ENCODE measurements at places on chromosomes 3 and 15.
A peak's percentile ranks its signal among the peaks of the same experiment; 100 is the strongest.

DNA sequence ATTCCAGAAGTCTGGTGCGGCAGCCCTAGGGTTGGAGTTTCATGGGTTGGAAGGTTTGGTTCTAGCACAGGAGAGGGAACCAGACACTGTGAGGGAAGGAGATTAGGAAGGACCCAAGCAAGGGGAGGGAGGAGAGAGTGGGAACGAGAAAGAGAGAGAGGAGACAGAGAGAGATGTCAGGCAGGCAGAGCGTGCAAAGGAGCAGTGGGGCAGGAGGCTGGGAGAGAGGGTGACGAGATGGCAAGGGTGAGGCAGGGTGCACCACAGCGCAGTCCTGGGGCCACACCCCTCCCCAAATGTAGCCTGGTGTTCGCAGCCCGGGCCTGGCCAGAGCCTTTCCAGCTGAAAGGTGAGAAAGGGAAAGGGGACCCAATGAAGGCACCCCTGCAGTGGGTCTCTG is 162.9 kb upstream of the TLE3 start:
- DNase-seq = no peak

- DNase-seq = no peak
Observed at GRCh38 chr3:113548501-113548900, 16.1 kb downstream of the SIDT1 start.

- DNase-seq = no peak
Observed at GRCh38 chr3:105137911-105138310, 228.8 kb upstream of the ALCAM start.

GRCh38 chr3:48588230-48588629 is 6.9 kb downstream of the COL7A1 start:
- DNase-seq = no peak

DNA sequence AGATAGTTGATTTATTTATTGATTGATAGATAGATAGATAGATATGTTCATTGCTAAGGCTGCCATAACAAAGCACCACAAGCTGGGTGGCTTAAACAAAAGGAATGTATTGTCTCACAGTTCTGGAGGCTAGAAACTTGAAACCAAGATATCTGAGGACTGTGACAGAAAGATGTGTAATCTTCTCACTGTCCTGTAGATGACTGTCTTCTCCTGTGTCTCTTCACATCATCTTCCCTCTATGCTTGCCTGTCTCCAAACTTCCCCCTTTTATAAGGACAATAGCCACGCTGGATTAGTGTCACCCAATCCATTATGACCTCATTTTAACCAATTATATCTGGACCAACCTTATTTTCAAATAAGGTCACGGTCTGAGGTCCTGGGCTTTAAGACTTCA is 40.9 kb downstream of the GNB4 start:
- no peak for DNase-seq

DNA sequence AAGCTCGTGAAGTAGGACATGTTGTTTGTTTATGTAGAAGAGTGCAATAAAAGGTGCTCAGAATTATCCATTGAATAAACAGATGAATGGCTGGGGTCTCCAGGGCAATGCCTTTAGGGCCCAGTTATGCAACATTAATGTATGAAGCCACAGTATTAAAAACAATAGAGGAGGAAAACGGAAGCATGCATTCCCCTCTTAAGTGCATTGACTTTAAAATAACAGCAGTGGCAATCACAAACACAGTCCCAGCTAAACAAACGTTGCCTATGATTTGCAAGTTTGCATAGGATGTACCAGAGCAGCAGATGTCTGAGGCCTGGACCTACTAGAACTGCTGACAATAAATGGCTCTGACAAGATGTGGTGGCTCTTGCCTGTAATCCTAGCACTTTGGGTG is 60.6 kb upstream of the GCNT3 start:
- DNase-seq = no peak

- DNase-seq = no peak
Observed at GRCh38 chr3:112744825-112745566, 101.7 kb downstream of the CD200R1L start.

- no peak for DNase-seq
Observed at GRCh38 chr15:101568309-101568708, 78.8 kb upstream of the PCSK6 start.

GRCh38 chr3:59908701-59909100 is 858.9 kb upstream of the CFAP20DC start:
- DNase-seq = no peak

GRCh38 chr15:26887926-26888666 is 21.2 kb downstream of the GABRA5 start:
- no peak for DNase-seq

- no peak for DNase-seq
Observed at GRCh38 chr3:100144255-100144866, 30.1 kb upstream of the FILIP1L start.

DNA sequence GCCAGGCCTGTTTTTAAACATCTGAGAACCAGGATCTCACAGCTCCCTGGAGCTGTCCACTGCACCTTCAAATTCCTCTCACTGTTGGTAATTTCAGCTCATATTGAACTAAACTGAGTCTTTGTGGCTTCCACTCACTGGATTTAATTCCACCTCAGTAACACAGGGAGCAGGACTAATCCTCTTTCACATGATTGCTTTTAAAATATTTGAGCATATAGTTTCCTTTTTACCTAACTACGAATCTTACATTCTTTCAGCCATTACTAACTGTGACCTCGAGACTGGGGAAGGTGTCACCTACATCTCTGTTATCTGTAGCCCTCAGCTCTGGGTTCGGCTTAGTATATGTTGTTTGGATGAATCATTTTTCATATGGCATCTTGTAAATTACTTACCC is 194.3 kb upstream of the C2CD4B start:
- DNase-seq = no peak

GRCh38 chr3:112675943-112676535 is 35.1 kb upstream of the CCDC80 start:
- DNase-seq = no peak

DNA sequence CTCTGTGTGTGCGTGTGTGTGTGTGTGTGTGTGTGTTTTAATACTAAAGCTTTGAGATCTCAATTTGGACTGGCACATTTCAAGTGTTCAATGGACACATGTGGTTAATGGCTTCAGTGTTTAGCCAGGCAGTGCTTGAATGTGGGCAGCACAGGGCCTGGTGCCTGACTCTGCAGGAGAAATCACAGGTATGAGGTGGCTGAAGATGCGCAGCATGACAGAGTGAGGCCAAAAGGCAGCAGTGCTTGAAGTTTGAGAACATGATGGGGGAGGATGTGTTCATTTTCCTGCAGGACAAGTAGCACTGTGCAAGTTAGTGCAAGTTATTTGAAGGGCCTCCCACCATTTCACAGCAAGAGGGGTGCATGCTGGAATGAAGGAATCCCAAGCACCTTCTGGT is 620.5 kb upstream of the TBL1XR1 start:
- no peak for DNase-seq

- DNase-seq = no peak
Observed at GRCh38 chr3:129035360-129036221, 25.0 kb upstream of the GP9 start.

- peak; percentile 52 for DNase-seq
Observed at GRCh38 chr15:90588427-90588826, 58.7 kb downstream of the CRTC3 start.

- DNase-seq = no peak
Observed at GRCh38 chr3:152322756-152323155, 54.0 kb downstream of the MBNL1 start.

- DNase-seq = no peak
Observed at GRCh38 chr3:38094999-38095398, 41.9 kb downstream of the ACAA1 start.

DNA sequence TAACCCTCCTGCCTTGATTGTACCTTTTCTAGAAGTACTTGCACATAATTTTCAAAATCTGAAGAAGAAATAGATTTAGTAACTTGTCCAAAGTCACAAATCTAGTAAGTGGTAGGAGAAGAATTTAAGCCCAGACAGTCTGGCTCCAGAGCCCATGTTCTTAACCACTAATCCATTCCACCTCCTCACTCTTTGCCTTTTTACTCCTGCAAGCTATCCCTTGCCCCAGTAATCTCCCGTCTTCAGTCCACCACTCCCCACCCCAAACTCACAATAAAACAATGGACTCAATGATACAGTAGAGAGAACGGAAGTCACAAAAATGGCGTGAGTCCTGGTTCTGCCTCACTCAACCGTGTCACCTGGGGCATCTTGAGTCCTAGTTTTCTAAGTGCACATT is 48.7 kb downstream of the SETMAR start:
- no peak for DNase-seq

GRCh38 chr3:197038679-197039462 is 9.3 kb upstream of the MELTF start:
- DNase-seq = no peak

- DNase-seq = no peak
Observed at GRCh38 chr15:39834256-39834655, 51.6 kb upstream of the FSIP1 start.

GRCh38 chr3:113897373-113897777 is 50.4 kb upstream of the ZDHHC23 start:
- DNase-seq = no peak

- DNase-seq = no peak
Observed at GRCh38 chr3:148729476-148730055, 31.9 kb downstream of the AGTR1 start.

- DNase-seq = no peak
Observed at GRCh38 chr3:141915766-141916165, 39.3 kb downstream of the ATP1B3 start.

- DNase-seq = no peak
Observed at GRCh38 chr3:71602256-71602655, 18.7 kb upstream of the FOXP1 start.

- DNase-seq = peak; percentile 67
Observed at GRCh38 chr3:63818282-63819150, 583 bp upstream of the C3orf49 start.

DNA sequence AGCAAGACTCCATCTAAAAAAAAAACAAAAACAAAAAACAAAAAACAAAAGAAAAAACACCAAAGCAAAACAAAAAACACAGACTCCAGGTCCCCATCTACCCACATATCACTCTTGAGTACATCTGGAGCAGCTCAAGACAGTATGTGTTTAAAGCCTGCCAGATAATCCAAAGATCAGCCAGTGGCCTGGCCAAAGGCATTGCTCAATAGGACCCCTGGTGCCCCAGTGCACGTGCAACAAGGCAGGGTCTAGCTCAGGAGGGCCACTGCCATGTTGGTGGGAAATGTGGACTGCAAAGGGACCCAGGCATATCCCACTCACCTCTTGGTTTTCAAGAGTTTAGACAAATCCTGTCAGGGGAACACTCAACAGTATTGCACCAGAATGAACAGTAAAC is 279.5 kb downstream of the RPLP1 start:
- DNase-seq = no peak

- no peak for DNase-seq
Observed at GRCh38 chr15:80172401-80172800, 19.6 kb downstream of the FAH start.

DNA sequence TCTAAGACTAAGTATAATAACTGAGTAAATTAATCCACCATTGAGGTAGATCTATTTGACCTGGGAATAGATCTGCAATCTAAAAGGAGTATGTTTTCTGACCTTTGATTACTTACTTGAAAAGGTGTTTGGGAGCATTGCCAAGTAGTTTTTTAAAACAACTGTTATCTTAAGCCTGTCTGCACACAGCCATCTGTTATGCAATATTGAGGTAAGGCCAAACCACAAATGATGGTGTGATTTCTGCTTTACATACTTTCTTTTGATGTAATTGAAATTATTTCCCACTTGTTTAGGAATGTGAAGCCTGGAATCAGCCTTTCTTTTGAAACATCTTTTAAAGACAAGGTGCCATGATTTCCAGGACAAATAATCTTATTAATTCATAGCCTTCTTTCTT is 274.0 kb downstream of the BBX start:
- peak; percentile 94 for DNase-seq

DNA sequence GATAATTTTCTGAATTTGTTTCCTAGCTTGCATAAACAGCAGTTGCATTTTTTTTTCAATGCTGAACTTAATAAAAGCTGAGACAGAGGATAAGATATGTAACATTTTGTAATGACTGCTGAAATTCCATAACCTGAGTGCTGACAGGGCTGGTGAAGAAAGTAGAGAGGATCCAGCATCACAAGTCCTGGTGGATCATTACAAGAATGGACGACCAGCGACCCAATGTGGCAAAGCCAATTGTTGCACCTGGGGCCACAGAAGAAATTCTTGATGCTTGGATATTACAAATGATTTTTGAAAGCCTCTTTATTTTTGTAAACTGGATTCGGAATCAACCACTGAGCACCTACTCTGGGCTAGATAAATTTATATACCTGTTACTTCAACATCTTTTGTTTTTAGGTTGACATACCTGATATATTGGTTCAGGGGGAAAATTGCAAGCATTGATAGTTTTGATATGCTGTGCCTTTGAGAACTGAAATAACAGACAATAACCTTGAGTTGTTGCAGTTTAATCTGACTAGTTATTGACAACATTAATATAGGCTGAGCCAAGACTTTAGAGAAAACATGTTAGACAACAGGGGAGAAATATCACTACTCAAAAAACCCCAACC is 3.9 kb upstream of the ACTL6A start:
- DNase-seq = peak; percentile 53

DNA sequence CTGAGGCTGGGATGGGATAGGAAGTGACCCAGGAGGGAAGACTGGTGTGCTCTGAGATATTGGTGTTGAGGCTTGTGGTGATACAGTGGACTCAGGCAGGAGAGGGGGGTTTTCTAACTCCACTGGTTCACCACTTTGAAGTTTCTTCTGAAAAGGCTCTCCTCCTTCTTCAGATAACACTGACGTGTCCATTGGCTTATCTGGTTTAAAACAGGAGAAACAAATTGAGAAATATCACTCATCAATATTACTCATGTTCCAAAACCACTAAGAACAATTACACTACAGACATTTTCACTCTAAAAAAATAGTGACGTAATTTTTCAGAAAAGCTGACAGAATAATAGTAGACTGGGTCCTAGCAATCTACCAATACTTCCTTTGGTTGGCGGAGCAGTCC is 23.1 kb downstream of the TP53BP1 start:
- no peak for DNase-seq

- peak; percentile 53 for DNase-seq
Observed at GRCh38 chr3:48273594-48274211, 32.8 kb downstream of the ZNF589 start.

GRCh38 chr3:20809356-20809755 is 623.4 kb upstream of the SGO1 start:
- DNase-seq = no peak

DNA sequence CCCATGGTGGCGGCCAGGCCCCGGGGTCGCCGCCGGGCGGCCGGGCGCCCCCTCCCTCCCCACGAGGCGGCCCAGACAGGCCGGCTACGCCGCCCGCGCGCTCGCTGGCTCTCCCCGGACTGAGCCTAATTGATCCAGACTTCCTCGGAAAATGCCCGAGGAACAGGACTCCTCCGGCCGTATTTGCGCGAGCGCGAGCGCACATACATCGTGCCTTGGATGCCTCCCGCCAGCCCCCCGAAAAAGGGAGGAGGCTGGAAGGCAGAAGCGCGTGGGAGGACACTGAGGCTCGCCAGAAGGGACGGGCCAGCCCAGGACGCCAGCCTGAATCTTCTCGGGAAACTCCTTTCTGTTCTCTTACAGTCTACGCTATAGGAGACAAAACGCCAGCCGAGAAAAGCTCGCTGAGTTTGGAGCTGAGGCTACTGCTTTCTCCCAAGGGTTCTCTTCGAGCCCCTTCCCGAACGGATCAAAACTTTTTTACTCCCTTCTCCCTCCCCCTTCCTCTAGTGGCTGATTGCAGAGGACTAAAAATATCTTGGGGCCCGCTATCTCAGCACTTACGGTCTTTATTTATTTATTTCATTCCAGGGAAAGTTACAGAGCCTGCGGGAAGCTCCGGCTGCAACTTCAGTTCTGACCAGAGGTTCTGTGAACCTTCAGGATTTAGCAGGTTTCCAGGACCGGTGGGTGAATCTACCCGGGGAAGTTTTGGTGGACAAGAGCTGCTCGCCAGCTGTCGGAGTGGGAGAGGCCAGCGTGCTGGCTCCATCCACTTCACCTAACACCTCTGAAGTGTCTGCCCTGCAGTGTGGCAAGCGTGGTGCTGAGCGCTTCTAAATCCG is at the start of gene PDZRN3:
PDZRN3 (minus strand) TSS at position 121 of the 845 bp plus-strand sequence.
- DNase-seq = no peak
